ENCODE measurements at places on chromosomes 12 and 14. TPM values are rescaled to one million over a fixed set of nuclear protein-coding genes. Genes with fewer than 3 reads are reported as not detected.

DNA sequence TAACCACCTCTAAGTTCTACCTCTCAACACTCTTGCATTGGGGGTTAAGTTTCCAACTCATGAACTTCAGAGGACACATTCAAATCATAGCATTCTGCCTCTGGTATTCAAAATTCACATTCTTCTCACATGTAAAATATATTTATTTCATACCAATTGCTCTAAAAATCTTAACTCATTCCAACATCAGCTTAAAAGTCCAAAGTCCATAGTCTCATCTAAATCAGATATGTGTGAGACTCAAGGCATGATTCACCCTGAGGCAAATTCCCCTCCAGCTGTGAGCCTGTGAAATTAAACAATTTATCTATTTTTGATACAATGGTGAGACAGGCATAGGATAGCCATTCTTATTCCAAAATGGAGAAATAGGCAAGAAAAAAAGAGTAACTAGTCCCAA is 214.0 kb downstream of the RGS6 start:
- DNase-seq: no peak

- DNase-seq: no peak
Observed at GRCh38 chr14:92734618-92735017, 13.8 kb downstream of the LGMN start.

DNA sequence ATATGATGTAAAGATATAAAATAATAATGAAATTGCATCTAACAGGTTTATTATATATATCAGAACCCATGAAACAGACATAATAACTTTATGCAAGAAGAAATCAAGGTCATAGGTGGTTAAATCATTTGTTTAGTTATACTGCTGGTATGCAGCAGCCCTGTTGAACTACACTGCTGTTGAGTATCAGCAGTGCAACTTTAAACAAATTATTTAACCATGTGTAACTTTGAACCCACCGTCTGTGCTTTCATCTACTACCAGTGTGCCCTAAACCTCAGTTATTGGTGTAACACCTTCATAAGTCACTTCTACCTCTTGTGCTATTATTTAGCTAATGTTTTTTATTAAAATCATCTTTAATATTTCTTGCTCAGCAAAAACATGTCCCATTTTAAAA is 262.3 kb upstream of the CRY1 start:
- DNase-seq: no peak

- DNase-seq: no peak
Observed at GRCh38 chr14:98593361-98593761, 678.6 kb downstream of the BCL11B start.

KRT85 gene
- total RNA-seq: not detected

- peak; percentile 87 for DNase-seq
Observed at GRCh38 chr12:121799156-121799841, 4.5 kb upstream of the SETD1B start.

CDK2 gene
- total RNA-seq: 16.6 TPM

CMTM5 gene
- total RNA-seq: 0.96 TPM

KCNMB4 gene
- total RNA-seq: 7.9 TPM

DNA sequence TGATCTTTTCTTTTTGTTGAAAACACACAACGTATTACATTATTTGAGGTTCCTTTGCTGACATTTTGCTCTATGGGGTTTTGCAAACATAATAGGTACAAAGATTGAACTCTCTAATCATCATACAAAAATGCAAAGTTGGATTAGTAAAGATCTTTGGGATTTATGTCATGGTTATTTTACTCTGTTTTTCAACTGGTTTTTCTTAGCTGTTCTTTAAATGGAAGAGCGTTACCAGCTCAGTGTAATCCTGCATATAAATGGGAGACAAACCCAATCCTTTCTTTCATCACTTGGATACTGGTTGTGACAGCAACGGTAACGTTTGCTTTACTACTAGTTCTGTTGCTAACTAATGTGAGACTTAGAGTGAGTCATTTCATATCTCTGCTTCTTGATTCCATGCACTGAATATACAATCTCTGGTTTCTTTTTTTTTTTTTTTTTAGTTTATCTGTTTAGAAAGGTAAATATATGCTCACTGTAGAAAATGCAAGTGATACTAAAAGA is 104.9 kb upstream of the NOVA1 start:
- peak; percentile 5 for DNase-seq

GRCh38 chr14:91573894-91574837 is 64.1 kb upstream of the PPP4R3A start:
- peak; percentile 38 for DNase-seq

DNA sequence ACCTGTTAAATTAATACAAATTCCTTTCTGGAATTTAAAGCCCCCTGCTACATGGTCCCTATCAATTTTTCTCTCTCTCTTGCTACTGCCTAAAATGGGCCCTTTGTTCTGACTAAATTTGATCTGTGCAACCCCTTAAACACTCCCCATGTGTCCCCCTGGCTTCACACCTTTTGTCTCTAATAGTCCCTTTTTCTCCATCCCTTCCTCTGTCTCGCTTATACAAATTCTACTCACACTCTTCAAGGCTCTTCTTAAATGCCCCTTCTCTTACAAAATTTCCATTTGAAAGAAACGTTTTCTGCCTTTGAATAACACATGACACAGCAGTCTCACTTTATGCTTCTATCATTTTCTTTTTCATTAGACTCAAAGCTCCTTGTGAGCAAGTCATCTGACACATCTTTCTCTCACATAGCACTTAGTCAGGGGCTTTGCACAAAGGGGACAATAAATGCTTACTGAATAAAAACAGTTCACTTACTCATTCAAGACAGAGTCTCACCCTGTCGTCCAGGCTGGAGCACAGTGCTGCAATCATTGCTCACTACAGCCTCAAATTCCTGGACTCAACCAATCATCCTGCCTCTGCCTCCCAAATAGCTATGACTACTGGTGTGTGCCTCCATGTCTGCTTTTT is 41.5 kb upstream of the NR2C1 start:
- no peak for DNase-seq

GRCh38 chr12:39145175-39145999 is 240.0 kb upstream of the CPNE8 start:
- peak; percentile 26 for DNase-seq

Measured in umbilical cord (tissue), 2 donors.